ENCODE measurements at places on chromosomes 7 and 10.

- no peak for DNase-seq
These were observed 1.2 kb downstream of the NPC1L1 start for GRCh38 chr7:44539669-44540506.

DNA sequence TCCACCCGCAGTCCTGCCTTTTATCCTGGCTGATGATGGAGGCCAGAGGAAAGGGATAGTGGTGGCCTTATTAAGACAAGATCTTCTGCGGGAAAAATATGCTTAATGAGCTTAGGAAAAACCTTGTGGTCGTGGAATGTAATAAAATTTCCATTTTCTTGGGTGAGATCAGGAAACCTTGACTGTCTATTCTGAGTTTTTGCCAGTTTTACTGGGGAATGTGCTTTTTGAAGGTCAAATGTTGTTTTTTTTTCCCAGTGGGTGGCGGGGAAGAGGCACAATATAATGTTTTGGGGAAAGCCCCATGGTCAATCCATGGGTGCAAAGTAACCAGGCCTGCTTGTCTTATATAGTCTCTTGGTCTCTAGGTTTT, 118.5 kb downstream of the CREB5 start:
- DNase-seq = no peak

DNA sequence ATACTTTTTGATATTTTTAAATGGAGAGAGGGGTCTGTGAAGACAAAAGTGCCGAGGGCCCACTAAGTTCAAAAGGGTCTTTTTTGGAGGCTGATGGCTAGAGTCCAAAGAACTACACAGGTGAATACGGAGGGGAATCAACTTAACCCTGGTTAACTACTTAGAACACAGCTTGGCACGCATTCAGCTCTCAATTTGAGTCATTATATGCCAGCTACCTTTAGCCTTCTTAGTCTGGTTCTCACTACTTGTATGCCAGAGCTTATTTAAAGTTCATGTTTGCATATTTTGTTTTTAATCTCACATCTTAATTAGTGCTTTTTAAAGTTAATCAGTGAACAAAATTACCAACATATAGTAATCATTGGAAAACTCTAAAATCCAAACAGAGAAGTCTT, 80.8 kb downstream of the VWDE start:
- no peak for DNase-seq

- no peak for DNase-seq
These were observed 82.1 kb downstream of the SLC37A3 start for GRCh38 chr7:140316165-140316661.

GRCh38 chr7:118183428-118183785, 557 bp upstream of the LSM8 start:
- DNase-seq = no peak

- DNase-seq = no peak
These were observed 654.6 kb upstream of the GALNT17 start for GRCh38 chr7:70477036-70478010.
